ENCODE measurements at places on chromosomes 4 and X. TPM values are rescaled to one million over a fixed set of nuclear protein-coding genes. Genes with fewer than 3 reads are reported as not detected.

Gene C4orf50
- 2.7 TPM for total RNA-seq

DNA sequence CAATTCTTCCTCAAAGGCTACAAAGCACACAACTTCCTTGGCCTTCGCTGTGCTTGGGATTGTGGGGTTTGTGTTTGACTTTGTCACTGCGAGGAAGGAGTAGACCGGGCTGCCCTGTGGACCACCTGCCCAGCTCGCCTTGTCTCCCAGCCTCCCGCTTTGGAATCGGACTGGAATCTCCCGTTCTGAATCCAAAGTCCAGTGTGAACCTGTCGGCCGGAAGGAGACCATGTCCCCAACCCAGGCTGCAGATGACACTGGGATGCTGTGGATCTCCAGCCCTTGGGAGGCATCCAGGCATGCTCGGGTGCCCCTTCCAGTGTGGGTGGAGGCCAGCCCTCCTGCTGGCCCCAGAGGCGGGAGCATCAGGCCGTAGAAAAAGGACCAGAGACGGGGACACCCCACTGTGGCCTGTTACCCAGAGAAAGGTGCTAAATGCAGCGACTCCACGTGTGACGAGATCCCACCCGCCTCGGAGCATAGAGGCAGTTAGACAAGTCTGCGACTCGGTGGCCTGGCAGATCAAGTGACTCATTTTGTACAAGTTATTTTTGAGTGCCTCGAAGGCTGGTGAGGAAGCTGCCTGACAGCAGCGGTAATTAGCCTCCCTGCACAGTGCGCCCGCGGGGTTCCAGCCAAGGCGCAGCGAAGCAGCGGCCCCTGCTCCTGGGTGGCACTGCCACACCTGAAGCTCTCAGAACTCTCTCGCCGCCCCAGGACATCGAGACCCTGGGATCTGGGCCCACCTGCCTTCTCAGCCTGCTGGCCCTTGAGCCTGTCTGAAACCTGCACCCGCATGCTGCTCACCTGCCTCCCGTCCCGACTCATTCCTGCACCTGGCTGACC lies 57.5 kb downstream of the ADRA2C start:
- no peaks in the 10 kb centered on the region for H3K27me3 ChIP-seq
- H3K4me1 ChIP-seq, result peaks cover 13% of the 10 kb centered on the region
- H3K36me3 ChIP-seq, result no peaks in the 10 kb centered on the region
- no peak overlapping the region for H3K27ac ChIP-seq

Gene EDA
- 4.6 TPM for total RNA-seq

- H3K4me1 ChIP-seq, result no peaks in the 10 kb centered on the region
- H3K27me3 ChIP-seq, result no peaks in the 10 kb centered on the region
- no peak overlapping the region for H3K27ac ChIP-seq
- peak; percentile 20 for DNase-seq
- no peak overlapping the region for H3K4me3 ChIP-seq
Observed at GRCh38 chr4:125985856-125986255, 671.1 kb downstream of the FAT4 start.

DNA sequence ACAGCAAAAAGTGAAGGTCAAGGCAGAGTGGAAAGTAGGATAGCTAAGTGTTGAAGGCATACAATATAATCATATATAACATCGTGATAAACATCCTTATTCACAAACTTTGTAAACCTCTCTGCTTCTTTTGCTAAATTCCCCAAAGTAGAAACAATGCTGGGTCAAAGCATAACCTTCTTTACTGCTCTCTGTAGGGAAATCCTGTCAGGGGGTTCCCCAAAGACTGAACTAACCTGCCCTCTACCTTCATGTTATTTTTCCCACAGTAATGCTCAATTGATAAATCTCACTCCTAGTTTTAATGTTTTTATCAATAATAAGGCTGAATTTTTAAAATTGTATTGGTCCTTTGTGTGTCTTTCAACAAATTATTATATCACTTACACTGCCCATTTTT lies 55.7 kb downstream of the DCHS2 start:
- H3K27me3 ChIP-seq, result no peaks in the 10 kb centered on the region
- DNase-seq, result no peak
- no peak overlapping the region for H3K27ac ChIP-seq
- no peaks in the 10 kb centered on the region for H3K36me3 ChIP-seq

- H3K27ac ChIP-seq, result peak overlapping the region; percentile 50
- H3K4me3 ChIP-seq, result peak overlapping the region; percentile 54
- no peaks in the 10 kb centered on the region for H3K36me3 ChIP-seq
- no peak for DNase-seq
- no peaks in the 10 kb centered on the region for H3K27me3 ChIP-seq
Observed at GRCh38 chr4:785332-786073, 40.4 kb downstream of the CPLX1 start.

Gene ZFYVE28
- total RNA-seq, result 40.5 TPM

DNA sequence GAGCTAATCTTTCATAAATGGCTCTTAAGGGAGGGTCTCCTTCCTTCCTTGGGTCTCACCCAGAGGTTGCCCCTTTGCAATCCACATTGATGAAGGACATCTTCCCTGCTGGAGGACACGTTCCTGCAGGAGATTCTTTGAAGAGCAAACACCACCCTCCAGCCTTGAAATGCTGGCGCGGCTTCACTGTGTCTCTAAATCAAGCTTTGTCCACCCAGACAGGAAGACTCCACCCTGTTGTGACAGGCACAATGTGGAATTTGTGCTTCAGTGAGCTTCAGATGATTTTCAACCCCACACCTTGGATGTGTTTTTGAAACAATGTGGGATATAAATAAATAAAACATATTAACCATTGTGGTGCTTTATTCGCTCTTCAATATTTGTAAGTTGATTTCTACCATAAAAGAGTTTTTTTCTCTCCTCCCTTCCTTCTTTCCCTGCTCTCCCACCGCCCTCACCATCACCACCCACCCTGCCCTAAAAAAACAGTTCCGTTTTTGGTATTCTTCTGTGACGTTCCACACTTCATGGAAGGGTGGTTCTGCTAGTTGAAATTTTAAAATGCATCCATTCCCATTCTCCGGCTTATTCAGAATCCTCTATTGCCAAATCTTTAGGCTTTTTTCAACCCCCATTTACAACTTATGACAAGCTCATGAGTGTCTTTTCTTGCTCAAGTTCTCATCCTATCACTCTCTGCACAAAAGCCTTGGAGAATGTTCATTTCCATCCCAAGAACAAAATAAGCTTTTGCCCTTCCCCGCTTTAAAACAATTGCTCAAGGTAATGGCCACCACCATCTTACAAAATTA lies 264.3 kb downstream of the RAPGEF2 start:
- no peak overlapping the region for H3K4me3 ChIP-seq
- no peaks in the 10 kb centered on the region for H3K36me3 ChIP-seq
- no peaks in the 10 kb centered on the region for H3K4me1 ChIP-seq
- no peaks in the 10 kb centered on the region for H3K27me3 ChIP-seq
- DNase-seq, result no peak
- no peak overlapping the region for H3K27ac ChIP-seq

GRCh38 chrX:3066555-3066954 lies 25.3 kb downstream of the ARSF start:
- no peaks in the 10 kb centered on the region for H3K27me3 ChIP-seq
- no peak overlapping the region for H3K4me3 ChIP-seq
- no peaks in the 10 kb centered on the region for H3K4me1 ChIP-seq
- no peak overlapping the region for H3K27ac ChIP-seq
- no peaks in the 10 kb centered on the region for H3K36me3 ChIP-seq

DNA sequence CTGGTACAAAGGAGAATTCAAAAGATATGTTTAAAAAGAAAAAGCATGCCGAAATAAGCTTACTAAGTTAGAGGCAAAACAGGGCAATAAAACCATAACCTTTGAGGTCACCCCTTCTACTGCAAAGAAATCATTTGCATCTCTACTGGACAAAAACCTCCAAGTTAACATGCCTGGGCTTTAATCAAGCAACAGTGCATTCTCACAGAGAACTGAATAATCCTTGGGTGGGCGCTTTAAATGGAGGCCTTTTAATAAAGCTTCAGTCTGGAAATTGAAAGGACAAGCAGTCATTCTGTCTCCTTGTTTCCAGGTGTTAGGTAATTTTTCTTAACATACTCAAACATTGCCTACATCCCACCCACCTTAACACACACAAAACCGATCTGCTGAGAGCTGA lies 34.6 kb upstream of the SMS start:
- no peak for DNase-seq
- H3K27ac ChIP-seq, result no peak overlapping the region
- H3K4me1 ChIP-seq, result no peaks in the 10 kb centered on the region
- no peaks in the 10 kb centered on the region for H3K36me3 ChIP-seq
- no peak overlapping the region for H3K4me3 ChIP-seq
- H3K27me3 ChIP-seq, result no peaks in the 10 kb centered on the region

Gene HOPX
- total RNA-seq, result 158 TPM

All from testis (tissue), 5 donors.